Calu3 (cell line): ENCODE measurements at places on chromosomes 5 and 9. TPM values are rescaled to one million over a fixed set of nuclear protein-coding genes. Genes with fewer than 3 reads are reported as not detected.

GRCh38 chr5:146238973-146239372, 35.6 kb downstream of the RBM27 start:
- DNase-seq, result no peak

DNA sequence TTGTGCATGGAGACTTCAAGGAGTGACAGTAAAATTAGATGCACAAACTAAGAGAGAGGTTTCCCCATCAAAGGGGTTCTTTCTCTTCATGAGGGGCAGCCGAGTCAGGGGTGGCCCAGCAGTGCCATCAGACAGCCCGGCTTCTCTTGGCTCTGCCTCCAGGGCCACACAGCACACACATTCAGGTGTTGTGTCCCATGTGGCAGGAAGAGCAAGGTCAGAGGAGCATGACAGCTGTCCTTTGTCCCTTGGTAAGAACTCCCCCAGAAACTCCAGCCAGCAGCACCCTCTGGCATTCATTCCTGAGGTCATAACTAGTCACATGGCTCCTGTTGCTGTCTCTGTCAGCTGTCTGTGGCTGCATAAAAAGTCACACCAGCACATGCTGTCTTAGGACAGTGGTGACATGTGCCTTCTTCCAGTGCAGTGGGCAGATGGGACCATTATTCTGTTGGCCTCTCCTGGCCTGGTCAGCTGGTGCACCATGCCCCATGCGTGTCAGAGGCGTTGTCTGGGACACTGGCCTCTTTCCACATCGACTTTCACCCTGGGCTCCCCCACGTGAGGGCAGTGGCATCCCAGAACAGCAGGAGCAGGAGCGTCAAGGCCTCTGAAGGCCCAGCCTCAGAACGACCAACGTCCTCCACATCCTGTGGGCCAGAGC, 78.4 kb upstream of the OTULINL start:
- DNase-seq, result no peak

DNA sequence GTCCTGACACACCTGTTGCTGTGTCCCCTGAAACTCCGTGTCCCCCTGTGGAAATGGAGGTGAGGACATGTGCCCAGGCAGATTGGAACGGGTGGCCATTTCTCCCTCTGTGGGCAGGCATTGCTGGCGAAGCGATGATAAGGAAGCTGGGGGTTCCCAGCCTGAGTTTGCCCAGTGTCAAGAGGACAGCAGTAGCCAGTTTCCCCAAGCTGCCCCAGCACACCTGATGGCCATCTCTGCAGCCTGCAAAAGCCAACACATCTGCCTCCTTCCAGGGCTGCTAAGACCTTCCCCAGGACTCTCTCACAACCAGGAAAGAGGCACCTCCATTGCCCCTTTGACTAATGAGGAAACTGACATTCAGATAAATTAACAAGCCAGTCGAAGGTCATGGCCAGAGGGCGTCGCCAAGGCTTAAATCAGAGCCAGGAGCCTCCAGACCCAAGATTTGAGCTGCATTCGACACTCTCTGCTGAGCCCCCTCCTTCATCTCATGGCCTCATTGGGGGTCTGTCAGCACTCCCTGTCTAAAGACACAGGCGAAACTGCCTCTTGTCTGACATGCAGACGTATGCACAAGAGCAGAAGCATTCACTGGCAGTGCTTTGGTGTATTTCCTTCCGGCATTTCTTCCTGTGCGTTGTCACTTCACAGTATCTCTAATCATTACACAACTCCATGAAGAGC, 10.4 kb upstream of the WNK2 start:
- DNase-seq, result no peak

DNA sequence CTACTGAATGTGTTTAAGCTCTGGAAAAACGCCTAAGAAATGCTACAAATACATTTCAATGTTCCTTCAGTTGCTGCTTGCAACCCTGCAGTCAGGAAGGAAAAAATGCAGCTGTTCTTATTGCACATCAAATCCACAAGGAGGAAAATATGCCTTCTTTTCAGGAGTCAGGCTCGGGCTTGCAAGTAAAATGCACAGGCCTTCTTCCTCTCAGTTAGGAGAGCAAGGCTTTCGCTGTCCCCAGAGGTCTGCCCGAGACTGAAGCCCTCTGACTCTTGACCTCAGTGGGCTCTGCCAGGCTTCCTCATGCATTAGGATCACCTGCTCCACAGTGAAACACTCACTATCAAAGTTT, 899 bp upstream of the SHC3 start:
- DNase-seq, result no peak

GRCh38 chr5:67058998-67059743, 137.4 kb downstream of the CD180 start:
- no peak for DNase-seq

DNA sequence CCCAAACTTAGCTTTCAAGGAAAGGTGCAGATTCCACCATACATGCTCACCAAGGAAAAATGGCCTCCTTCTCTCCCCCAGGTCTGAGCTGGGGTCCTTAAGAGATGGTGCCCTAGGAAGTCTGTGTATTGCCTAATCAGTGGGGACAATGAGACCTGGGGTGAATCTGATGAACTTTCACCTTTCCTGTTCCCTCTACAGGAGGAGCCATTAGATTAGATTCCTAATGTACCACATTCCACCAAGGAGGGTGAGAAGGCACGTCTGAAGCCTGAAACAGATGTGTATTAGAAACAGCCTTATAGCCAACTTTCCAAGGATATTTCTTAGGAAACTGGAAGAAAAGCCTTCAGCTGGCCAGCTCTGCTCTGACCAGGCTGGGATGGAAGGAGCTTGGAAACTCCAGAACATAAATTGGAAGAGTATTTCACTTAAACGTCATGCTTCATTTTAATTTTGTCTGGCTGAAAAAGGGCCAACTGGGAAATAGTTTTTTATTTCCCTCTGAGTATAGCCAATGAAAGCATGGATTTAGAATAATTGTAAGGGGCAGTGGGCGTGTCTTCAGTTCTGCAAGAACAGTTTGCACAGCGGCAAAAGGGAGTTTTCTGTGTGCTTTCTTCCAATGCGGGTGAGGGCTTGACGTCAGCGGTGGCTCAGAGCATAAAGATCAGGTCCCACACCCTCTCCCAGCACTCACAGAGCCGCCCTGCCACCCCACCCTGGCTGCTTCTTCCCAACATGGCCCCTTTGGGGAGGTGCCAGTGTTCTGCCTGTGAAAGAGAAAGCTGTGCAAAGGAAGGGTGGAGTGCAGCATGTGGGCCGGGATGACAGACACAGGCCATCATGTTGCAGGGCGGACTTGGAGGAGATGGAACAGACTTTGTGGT, 210.9 kb downstream of the ESM1 start:
- DNase-seq, result no peak

DNA sequence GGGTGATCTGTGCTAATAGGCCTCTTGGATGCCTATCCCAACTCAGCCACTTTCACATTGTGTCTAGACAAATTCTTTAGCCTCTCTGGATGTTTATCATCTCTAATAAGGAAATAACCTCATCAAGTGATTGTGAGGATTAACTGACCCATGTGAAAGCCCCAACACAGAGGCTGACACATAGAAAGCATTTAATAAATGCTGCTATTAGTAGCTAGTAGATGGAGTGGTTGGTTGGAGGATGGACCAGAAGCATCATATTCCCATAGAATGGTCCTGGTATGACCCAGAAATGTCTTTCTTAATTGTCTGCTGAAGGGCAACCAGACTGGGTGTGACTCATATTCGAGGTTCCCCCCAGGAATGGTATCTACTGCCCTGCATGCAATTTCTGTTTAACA, 124.4 kb downstream of the PIK3R1 start:
- no peak for DNase-seq

DNA sequence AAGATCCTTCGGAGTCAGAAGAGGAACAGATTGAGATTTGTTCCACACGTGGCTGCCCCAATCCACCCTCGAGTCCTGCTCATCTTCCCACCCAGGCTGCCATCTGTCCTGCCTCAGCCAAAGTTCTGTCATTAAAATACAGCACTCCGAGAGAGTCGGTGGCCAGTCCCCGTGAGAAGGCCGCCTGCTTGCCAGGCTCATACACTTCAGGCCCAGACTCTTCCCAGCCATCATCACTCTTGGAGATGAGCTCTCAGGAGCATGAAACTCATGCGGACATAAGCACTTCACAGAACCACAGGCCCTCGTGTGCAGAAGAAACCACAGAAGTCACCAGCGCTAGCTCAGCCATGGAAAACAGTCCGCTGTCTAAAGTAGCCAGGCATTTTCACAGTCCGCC, 85.9 kb downstream of the GOLPH3 start:
- DNase-seq, result no peak

- DNase-seq, result no peak
These were observed 411.4 kb downstream of the MAT2B start for GRCh38 chr5:163916861-163917260.

GRCh38 chr5:102853680-102854079, 98.6 kb downstream of the PAM start:
- DNase-seq, result no peak

- no peak for DNase-seq
These were observed 254.3 kb upstream of the PDE4D start for GRCh38 chr5:60147791-60148190.

The PCDHGA1 gene
- 0.29 TPM in 1 of 2 replicates, not detected in the other for total RNA-seq

The ZDHHC21 gene
- total RNA-seq, result 10.6 and 11.8 TPM in 2 replicates
